Retinal pigment epithelial cell (primary cell): ENCODE measurements at places on chromosomes 3 and 15.

GRCh38 chr3:188264226-188265207 is 110.6 kb downstream of the LPP start:
- DNase-seq: no peak

DNA sequence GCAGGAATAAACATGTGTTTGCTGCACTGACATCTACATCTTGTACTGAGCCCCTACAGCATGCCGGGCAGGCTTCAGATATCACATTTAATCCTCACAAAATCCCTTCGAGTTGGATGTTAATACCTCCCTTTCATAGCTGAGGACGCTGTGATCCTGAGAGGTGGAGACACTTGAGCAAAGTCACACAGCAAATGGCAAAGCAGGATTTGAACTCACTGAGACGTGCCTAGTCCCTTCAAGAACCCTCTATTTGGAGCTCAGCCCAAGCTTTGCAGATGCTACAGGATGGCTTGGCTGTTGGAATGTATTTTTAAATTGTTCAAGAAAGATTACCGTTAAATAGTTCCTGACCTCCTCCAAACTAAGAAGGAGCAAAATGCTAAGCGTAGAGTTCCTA is 64.6 kb upstream of the SLC6A6 start:
- DNase-seq: no peak

DNA sequence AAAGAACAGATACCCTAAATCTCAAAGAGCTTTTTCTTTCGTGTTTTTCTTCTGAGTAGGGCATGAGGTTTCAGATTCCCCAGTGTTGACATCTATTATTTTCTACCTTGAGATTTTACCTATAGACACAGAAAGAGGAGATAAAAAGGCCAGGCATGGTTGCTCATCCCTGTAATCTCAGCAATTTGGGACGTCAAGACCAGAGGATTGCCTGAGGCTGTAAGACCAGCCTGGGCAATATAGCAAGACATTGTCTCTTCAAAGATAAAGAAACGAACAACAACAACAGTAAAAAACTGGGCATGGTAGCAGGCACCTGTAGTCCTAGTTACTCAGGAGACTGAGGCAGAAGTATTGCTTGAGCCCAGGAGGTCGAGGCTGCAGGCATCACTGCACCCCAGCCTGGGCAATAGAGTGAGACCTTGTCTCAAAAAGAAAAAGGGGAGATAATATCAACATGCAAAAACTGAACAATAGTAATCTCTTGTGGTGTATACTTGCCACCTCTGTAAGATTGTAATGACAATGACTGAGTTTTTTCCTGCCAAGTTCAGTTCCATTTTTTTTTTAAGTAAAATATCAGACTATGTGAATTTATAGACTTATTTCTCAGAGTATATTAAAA is 71.3 kb downstream of the MBNL1 start:
- no peak for DNase-seq

- no peak for DNase-seq
Measured at GRCh38 chr3:53320697-53321096, 26.6 kb downstream of the DCP1A start.

DNA sequence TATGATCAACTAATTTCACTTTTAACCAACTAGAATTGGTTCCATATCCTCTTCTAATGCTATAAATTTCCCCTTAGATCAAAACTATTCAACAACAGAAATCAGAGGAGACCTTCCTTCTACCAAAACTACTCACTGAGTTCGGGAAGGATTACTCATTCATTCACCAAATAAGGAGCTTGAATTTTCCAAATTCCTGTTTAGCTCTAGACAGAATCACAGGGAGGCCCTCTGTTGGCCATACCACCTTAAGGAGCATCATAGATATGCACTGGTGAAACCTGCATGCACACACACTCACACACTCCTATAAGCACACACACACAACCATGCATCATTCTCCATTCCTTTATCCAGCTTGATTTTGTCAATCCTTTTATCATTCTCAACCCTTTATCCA is 49.0 kb downstream of the SUCLG2 start:
- DNase-seq: no peak

GRCh38 chr3:18405141-18405540 is 20.0 kb downstream of the SATB1 start:
- DNase-seq: no peak

- no peak for DNase-seq
Measured at GRCh38 chr3:23756206-23756840, 49.4 kb upstream of the UBE2E1 start.
